GM23248 (cell line): ENCODE measurements at places on chromosomes 2 and 18.
A peak's percentile ranks its signal among the peaks of the same experiment; 100 is the strongest.

GRCh38 chr18:77111951-77112746 is 20.4 kb downstream of the MBP start:
- no peaks in the 10 kb centered on the region for H3K36me3 ChIP-seq
- no peak overlapping the region for H3K27ac ChIP-seq
- H3K27me3 ChIP-seq, result no peaks in the 10 kb centered on the region
- peaks cover 30% of the 10 kb centered on the region for H3K4me1 ChIP-seq
- no peak for DNase-seq
- H3K4me3 ChIP-seq, result no peak overlapping the region

DNA sequence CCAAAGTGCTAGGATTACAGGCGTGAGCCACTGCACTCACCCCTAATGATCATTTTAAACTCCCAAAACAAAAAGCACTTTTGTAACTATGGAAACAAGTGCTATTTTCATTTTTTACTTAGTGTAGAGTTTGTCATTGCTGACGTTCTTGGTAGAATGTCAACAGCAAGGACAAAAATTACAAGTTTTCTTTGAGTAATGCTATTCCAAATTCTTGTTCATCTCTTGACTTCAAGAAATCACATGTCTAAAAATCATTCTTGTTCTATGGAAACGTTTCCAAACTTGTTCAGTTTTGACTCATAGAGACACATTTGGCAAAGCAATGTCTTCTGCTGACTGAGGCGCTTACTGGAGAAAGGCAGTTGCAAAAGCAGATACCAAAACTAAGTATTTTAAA is 82.6 kb downstream of the MBP start:
- H3K36me3 ChIP-seq, result no peaks in the 10 kb centered on the region
- H3K27ac ChIP-seq, result peak overlapping the region; percentile 40
- H3K27me3 ChIP-seq, result no peaks in the 10 kb centered on the region

DNA sequence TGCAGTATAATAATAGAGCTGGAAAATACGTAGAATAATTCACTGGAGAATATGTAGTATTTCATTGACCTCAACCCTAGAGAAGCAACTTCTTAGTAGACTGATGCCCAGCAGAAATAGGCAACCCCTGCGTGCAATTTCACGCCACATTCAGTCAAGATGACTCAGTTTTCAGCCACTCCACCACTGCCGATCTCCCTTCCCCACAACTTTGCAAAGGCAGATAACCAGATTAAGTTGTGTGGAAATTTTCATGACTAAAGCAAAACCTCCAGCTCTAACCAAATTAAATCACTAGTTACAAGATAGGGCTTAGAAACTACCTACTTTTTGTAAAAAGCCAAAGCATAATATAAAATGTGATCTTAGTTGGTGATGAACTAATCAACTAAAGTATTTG is 63.3 kb upstream of the STK17B start:
- no peak overlapping the region for H3K4me3 ChIP-seq
- no peaks in the 10 kb centered on the region for H3K27me3 ChIP-seq
- no peaks in the 10 kb centered on the region; the same call in 1 of the 2 replicates for H3K36me3 ChIP-seq
- peak overlapping the region; percentile 3 for H3K27ac ChIP-seq
- DNase-seq, result peak; percentile 73

- peak overlapping the region; percentile 32 for H3K4me3 ChIP-seq
- H3K27me3 ChIP-seq, result no peaks in the 10 kb centered on the region
- peak overlapping the region; percentile 9; the same call in 1 of the 2 replicates for H3K27ac ChIP-seq
- DNase-seq, result peak; percentile 53
These were observed 32.9 kb upstream of the EHBP1 start for GRCh38 chr2:62672601-62673000.

DNA sequence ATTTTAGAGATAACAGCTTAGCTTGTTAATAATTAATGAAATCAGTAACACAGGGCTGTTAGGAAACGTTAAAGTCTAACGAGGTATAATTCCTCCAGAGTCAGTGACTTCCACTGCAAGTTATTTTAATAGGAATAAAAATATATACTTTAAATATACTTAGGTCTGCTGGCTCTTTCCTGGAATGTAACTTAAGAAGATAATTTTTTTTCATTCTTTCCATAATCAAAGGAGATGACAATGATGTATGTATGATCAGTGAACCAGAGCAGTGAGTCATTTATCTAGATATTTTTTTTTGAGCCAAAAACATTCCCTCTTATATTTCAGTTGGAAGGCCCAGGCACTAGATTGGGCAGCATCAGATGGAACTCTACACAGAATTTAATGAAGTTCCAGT is 104.2 kb upstream of the LYPD1 start:
- no peaks in the 10 kb centered on the region for H3K27me3 ChIP-seq
- no peak for DNase-seq
- H3K4me1 ChIP-seq, result no peaks in the 10 kb centered on the region
- H3K27ac ChIP-seq, result no peak overlapping the region

GRCh38 chr2:216023055-216023648 is 9.8 kb upstream of the MREG start:
- H3K4me3 ChIP-seq, result no peak overlapping the region
- H3K36me3 ChIP-seq, result no peaks in the 10 kb centered on the region
- H3K27me3 ChIP-seq, result no peaks in the 10 kb centered on the region
- DNase-seq, result peak; percentile 68

DNA sequence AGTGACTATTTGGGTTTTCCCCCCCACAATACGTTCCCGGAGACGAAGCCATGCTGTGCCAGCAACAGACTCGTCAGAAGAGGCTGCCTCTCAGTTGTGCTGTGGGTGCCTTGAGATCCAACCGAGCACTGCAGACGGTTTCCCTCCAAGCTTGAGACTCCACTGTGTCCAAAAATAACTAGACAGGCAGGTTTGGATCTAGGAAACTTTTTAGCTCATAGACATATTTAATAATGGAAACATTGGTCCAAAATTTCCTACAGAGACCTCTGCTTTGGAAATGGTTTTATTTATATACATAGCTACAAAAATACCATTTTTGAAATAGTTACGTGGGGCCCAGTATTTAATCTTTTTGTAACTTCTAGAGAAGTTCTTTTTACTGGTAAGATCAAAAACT is 63.1 kb upstream of the SPATS2L start:
- no peak overlapping the region for H3K27ac ChIP-seq
- no peaks in the 10 kb centered on the region for H3K27me3 ChIP-seq
- no peak for DNase-seq
- peaks cover 11% of the 10 kb centered on the region for H3K4me1 ChIP-seq
- no peaks in the 10 kb centered on the region for H3K36me3 ChIP-seq

DNA sequence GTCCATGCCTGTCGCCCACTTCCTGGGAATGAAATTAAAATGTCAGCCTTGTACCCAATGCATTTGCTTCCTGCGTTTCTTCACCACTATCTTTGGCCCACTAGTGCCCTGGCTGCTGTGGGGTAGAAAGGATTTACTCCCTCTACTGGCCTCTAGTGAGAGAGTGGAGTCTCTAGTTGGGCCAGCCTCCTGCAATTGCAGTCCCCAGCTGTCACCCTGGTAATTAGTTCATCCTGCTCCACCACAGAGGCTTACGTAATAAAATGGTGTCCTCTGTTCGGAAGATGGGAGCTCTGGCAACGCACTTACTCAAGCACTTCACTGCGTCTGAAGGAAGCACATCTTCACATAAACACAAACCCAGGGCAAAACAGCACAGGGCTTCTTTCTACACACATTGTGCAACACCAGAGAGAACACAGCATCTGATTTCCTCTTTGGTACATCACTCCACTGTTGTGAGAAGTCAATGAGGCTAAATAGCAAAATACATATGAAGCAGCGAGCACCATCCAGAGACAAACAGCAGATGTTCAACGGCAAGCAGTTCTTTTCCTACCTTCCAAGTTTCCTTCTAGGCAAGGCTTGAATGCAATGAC is 274.6 kb downstream of the LRATD1 start:
- peak; percentile 10 for DNase-seq
- H3K27ac ChIP-seq, result no peak overlapping the region
- no peaks in the 10 kb centered on the region for H3K27me3 ChIP-seq
- no peak overlapping the region for H3K4me3 ChIP-seq

DNA sequence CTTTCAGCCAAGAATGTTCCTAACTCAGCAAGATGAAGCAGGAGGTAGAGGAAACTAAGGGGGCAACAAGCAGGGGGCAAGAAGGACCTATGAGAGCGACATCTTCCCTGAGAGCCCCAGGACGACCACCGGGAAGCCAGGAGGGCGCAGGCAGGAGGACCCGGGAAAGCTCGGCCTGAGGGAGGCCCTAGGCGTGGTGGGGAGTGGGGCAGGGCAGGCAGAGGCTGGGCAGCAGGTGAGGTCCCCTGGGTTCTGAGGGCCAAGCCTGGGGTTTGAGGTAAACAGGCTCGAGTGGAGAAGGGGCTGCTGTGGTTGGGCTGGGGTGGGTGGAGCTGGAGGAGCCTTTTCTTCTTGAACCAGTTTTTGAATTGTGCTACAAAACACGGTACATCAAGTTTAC is 1.3 kb upstream of the ALPI start:
- H3K27ac ChIP-seq, result no peak overlapping the region
- peaks cover 34% of the 10 kb centered on the region for H3K27me3 ChIP-seq

- peaks cover 7% of the 10 kb centered on the region; the same call in 1 of the 2 replicates for H3K4me1 ChIP-seq
- H3K36me3 ChIP-seq, result no peaks in the 10 kb centered on the region
- H3K4me3 ChIP-seq, result no peak overlapping the region
- H3K27me3 ChIP-seq, result no peaks in the 10 kb centered on the region
These were observed 28.0 kb downstream of the SULT1C2 start for GRCh38 chr2:108316461-108317258.

- H3K27ac ChIP-seq, result no peak overlapping the region
- H3K36me3 ChIP-seq, result peaks cover 83% of the 10 kb centered on the region
- H3K27me3 ChIP-seq, result no peaks in the 10 kb centered on the region
- DNase-seq, result no peak
- H3K4me1 ChIP-seq, result no peaks in the 10 kb centered on the region
- H3K4me3 ChIP-seq, result no peak overlapping the region
These were observed 24.2 kb downstream of the WDR75 start for GRCh38 chr2:189465478-189465877.

DNA sequence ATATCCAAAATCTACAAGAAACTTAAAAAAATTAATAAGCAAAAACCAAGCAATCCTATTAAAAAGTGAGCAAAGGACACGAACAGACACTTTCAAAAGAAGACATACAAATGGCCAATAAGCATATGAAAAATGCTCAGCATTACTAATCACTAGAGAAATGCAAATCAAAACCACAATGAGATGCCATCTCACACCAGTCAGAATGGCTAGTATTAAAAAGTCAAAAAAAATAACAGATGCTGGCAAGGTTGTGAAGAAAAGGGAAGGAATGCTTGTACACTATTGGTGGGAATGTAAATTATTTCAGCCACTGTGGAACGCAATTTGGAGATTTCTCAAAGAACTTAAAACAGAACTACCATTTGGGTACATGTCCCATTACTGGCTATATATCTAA is 128.8 kb upstream of the SESTD1 start:
- H3K27me3 ChIP-seq, result no peaks in the 10 kb centered on the region
- no peaks in the 10 kb centered on the region for H3K36me3 ChIP-seq

GRCh38 chr18:34773961-34774766 is 64.1 kb downstream of the DTNA start:
- peak overlapping the region; percentile 71 for H3K27ac ChIP-seq
- H3K4me1 ChIP-seq, result peaks cover 30% of the 10 kb centered on the region
- H3K4me3 ChIP-seq, result no peak overlapping the region
- no peaks in the 10 kb centered on the region for H3K27me3 ChIP-seq
- no peaks in the 10 kb centered on the region for H3K36me3 ChIP-seq
- DNase-seq, result peak; percentile 35

DNA sequence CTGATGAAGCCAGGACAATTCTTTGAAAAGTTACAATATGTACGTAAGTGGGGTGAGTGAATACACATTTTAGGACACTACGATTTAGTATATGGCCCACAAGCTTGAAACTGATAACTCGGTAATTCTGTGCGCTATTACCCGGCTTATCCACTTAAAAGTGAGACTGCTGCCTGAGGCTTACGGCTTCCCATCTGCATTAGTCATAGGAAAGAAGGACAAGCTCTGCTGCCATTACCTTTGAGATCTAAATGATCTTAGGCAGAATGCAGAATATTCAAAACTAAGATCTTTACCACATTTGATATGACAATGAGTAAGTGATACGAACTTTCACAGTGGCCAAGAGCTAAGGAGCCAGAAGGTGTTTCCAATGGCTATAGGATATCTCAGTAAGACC is 133.3 kb downstream of the GAREM1 start:
- no peak overlapping the region for H3K27ac ChIP-seq
- no peak overlapping the region for H3K4me3 ChIP-seq
- no peaks in the 10 kb centered on the region for H3K36me3 ChIP-seq
- H3K27me3 ChIP-seq, result no peaks in the 10 kb centered on the region
- no peak for DNase-seq

- DNase-seq, result peak; percentile 65
- H3K4me3 ChIP-seq, result no peak overlapping the region
- H3K4me1 ChIP-seq, result peaks cover 20% of the 10 kb centered on the region
- peak overlapping the region; percentile 72 for H3K27ac ChIP-seq
- H3K36me3 ChIP-seq, result no peaks in the 10 kb centered on the region
These were observed 474.5 kb downstream of the TGIF1 start for GRCh38 chr18:3924455-3924854.

- no peaks in the 10 kb centered on the region for H3K27me3 ChIP-seq
- H3K27ac ChIP-seq, result peak overlapping the region; percentile 77
- DNase-seq, result no peak
- H3K4me3 ChIP-seq, result no peak overlapping the region
- H3K36me3 ChIP-seq, result no peaks in the 10 kb centered on the region
These were observed 12.7 kb downstream of the FBLN7 start for GRCh38 chr2:112150851-112151250.
